Activated naive CD4-positive, alpha-beta T cell (primary cell): ENCODE measurements at places on chromosomes 11 and 22.

DNA sequence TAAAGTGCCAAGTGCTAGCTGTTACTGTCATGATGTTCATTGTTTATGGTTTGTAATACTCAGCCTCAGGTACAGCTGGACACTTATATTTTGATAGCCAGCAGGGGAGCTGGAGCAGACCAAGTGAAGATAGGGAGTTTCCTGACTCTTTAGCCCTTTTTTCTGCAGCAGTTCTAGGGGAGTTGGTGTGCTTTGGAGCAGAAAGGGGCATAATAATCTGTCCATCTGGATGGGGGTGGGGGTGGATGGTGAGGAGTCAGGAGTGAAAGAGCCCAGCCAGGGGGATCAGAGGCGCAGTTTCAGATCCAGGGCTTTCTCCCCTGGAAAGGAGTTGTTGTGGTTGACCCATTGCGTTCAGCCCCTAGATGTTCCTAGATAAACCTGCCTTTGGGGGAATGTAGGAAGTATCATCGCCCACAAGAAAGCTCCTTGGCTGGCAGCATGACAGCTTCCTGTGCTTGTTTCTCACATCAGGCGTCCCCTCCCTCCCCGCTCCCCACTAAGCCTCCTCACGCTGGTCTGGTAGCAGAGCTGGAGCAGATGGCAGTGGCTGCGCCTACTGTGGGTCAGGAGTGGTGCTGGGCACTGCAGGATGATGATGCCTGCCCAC lies 41.9 kb downstream of the MED15 start:
- no peak for DNase-seq

- no peak for DNase-seq
Measured at GRCh38 chr22:50247748-50248147, 2.9 kb upstream of the TUBGCP6 start.

GRCh38 chr11:58573451-58574104 lies 2.1 kb downstream of the LPXN start:
- DNase-seq = no peak

DNA sequence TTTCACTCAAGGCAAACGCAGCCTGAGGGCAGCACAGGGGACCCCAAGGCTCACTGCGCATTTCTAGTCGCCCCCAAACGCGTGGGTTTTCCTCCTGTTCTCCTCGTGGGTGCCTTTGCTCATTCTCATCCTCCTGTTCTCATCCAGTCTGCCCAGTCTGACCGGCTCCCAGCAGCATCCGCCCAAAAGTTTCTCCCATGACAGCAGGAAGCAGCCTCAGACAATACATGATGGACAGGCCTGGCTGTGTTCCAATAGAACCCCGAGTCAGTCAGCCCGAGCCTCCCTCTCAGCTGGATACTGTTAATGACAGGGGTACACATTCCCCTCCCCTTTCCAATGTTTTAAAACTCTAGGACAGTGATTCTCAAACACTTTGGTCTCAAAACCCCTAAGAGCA lies 22.5 kb upstream of the KRTAP5-7 start:
- no peak for DNase-seq

DNA sequence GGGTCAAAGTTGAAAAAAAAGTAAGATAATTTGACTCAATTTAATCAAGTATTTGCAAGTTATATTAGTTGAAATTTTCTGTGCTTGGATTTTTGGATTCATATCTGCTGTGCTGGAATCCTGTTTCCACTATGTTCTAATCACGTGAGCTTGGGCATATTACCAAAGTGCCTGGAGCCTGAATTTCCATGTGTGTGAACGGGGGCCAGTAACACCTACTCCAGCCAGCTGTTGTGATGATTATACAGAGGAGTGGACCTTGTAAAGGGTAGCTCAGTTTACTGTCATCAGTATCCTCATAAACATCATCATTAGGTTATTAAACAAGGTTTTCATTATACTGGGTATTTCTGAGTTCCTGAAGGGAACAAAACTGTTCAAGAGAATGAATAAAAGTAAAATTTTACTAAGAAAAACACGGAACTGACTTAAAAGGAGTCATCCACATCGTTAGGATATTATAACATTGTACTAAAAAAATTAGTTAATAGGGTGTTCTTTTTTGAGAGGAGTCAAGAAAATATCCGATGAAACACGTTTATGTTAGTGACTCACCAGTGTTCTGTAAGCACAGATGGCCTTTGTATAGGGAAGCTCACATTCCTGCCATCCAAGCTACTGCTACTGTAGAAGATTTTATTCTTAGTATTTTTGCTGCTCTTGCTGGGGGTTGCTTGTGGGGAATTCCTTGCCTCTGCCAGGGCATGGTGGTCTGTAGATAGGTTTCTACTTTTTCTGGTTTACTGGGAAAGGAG lies 144.1 kb downstream of the ARHGAP42 start:
- no peak for DNase-seq

GRCh38 chr11:82857145-82857544 lies 43.1 kb downstream of the PRCP start:
- no peak for DNase-seq

- no peak for DNase-seq
Measured at GRCh38 chr11:117827521-117828511, 3.3 kb upstream of the FXYD2 start.

DNA sequence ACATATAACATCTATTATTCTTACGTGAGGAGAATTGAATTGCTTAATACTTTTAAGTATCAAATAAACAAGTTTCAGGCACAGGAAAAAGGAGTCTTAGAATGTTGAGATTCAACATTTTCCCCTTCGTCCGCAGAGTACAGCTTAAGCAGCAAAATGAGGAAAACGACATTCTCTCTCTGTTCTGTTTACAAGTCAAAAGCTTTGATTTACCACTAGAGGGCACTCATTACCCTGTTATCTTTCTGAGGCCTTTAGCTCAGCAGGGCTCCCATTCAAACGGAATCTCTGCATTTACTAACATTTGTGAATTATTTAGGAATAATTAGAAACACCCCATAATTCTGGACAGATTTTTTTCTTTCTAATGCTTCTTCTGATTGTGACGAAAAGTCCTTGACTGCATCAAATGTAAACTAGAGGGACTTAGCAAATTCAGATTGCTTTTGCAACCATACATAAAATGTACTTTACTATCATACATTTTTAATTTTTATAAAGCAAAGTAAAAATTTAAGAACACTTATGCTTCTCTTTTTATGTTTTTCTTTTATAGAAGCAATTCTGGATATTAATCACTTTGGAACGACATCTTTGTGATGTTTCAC lies 75.0 kb downstream of the JRKL start:
- no peak for DNase-seq

DNA sequence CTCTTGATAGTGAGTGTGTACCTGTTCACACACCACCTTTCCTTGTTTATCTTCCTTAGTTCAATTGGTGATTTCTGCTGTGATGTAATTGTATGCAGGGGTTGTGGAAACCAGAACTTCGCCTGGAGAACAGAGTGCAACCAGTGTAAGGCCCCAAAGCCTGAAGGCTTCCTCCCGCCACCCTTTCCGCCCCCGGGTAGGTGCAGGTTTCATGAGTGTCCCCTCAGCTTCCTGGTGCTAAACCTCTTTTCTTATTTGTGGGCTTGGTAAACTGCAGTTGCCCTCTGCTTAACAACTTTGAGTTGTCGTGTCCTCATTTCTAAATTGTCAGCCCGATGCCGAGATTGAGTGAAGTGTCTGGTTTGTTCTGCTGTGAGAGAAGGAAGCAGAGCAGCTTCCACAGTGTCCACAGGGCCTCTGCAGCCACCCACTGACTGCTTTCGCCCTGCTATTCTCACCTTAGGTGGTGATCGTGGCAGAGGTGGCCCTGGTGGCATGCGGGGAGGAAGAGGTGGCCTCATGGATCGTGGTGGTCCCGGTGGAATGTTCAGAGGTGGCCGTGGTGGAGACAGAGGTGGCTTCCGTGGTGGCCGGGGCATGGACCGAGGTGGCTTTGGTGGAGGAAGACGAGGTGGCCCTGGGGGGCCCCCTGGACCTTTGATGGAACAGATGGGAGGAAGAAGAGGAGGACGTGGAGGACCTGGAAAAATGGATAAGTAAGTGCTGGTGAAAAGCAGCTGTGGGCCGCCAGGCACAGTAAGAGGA lies 7.1 kb upstream of the GAS2L1 start:
- no peak for DNase-seq

DNA sequence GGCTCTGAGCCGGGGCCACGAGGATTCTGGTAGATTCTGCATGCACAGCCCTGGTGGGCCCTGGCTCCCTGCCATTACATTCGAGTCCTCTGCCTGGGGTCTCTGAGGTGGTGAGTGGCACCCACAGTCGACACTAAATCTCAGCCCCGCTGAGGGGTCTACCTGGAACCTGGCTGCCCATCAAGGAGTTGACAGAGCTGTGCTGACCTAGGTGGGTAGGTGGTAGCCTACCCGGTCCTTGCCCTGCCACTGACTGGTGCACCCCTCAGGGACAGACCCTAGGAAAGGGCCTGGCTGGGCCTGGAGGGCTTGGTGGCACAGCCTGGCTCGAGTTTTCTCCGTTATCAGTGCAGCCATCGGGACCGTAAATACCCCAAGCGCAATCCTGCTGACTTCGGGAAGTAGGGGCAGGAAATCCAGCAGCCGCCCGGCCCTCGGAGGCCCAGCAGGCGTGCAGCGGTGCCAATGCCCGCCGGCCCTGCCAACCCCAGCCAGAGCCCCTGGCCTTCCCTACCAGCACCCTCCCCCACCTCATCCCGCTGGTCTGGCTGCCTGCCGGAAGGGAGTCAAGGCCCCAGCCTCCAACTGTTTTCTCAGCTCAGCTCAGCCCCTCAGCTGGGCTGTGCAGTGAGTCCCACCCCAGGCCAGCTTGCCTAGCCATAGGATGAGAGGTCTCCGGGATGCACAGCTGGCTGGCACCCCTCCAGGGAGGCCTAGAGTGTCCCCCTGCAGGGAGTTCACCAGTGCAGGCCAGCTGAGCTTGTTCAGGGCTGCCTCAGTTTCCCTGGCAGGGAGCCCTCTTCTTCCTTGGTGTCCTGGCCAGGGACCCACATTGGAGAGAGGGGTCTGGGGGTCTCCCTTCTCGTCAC lies 80.4 kb upstream of the KCNQ1OT1 start:
- DNase-seq = no peak

DNA sequence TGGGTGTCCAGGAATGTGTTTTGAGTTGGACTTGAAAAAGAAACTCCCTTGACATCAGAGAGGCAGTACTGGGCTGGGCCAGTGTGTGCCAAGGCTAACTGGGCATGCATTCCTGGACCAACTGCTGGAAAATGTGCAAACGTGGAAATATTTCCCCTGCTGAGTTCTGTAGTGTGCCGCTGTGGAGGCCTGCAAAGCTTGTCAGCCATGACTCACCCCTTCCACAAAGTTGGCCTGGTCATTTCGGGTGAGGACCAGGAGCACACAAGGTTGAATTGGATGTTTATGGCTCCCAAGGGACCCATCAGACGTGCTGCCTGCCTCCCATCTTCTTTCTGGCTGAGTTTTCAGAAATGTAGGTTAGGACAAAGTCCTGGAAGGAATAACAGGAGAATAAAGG lies 513.1 kb downstream of the MIAT start:
- DNase-seq = no peak

DNA sequence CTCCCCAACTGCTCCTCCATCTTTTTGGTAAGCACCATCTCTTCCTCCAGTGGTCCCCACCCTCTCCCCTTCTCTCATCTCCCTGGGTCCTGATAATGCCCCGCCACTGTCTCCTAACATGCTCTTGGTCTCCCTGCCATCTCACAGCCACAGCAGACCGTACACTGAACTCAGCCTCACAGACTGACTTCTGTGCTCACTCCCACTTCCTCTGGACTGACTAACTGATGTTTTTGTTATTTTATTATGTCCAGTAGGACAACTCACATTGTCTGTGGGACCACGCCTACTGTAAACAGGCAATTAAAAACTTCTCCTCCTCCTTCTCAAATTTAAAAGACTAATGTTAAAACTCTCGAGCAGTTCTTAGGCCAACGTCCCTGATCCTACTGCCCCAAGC lies 2.6 kb upstream of the GNAZ start:
- DNase-seq = no peak

- DNase-seq = peak; percentile 39
Measured at GRCh38 chr11:2898366-2899079, 12.9 kb upstream of the CDKN1C start.

DNA sequence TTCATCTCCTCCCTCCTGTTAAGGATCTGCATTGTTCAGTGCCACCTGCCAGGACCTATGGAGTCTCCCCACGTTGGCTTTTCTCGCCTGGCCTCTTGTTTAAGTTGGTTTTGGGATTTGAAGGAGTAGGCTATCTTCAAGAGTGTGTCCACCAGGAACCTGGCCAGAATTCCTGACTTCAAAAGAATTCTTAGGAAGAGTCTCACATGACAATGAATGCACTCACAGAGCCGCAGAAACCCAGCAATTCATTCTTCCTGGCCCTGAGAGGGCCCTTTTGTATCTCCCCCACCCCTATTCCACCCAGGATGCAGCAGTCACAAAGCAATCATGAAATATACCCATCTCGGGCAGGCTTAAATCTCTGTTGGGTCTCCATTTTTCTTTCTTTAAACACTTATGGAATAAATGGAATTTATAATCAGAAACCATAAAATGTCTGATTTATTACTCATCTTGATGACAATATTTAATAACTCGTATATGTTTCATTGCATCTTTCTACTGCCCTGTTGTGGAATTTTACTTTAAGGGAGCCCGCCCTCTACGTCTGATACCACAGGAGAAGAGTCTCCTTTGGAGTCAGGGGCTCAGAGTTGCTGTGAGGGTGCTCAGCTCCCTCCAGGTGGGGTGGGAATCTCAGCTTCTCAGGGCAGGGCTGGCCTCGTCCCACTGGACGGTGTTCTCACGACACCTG lies 507.0 kb downstream of the NTM start:
- no peak for DNase-seq

- no peak for DNase-seq
Measured at GRCh38 chr11:28799316-28799715, 691.1 kb downstream of the METTL15 start.

DNA sequence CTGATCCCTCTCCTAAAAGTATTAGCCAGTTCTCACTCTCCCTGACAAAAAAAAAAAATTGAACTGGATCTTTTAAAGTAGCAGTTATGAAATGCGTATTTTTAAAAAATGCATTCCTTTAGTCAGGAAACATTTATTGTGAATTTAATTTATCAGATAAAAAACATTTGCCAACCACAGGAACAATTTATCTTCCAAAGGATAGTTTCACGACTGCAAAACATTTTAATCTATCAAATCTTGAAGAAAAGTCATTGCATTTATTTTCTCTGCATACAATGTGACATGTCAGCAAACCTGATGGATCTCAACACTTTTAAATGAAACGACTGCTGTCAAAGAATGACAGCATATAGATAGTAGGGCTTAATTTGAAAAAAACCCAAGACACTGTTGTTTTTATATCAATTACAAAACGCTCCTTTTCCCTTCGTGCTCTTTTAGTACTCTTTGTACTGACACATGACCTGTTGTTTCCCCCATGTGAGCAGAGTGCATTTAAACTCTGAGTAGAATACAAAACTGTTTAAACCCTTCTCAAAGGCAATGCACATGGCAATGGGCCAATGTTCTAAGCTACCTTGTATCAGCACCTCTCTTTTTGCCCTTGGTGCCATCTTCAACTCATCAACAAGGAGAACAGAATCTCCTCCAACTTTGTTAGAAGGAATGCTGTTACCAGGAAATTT lies 107.0 kb downstream of the ATG16L2 start:
- no peak for DNase-seq

GRCh38 chr11:79237091-79237490 lies 203.7 kb downstream of the TENM4 start:
- DNase-seq = no peak

- DNase-seq = no peak
Measured at GRCh38 chr11:18934195-18934814, 4.9 kb downstream of the MRGPRX1 start.

- DNase-seq = no peak
Measured at GRCh38 chr11:109015283-109015682, 350.4 kb downstream of the DDX10 start.

- DNase-seq = no peak
Measured at GRCh38 chr11:3196161-3197043, 22.2 kb downstream of the MRGPRG start.

- DNase-seq = no peak
Measured at GRCh38 chr22:46598737-46599424, 21.3 kb upstream of the GRAMD4 start.
